ENCODE measurements at places on chromosomes 11 and 22.

DNA sequence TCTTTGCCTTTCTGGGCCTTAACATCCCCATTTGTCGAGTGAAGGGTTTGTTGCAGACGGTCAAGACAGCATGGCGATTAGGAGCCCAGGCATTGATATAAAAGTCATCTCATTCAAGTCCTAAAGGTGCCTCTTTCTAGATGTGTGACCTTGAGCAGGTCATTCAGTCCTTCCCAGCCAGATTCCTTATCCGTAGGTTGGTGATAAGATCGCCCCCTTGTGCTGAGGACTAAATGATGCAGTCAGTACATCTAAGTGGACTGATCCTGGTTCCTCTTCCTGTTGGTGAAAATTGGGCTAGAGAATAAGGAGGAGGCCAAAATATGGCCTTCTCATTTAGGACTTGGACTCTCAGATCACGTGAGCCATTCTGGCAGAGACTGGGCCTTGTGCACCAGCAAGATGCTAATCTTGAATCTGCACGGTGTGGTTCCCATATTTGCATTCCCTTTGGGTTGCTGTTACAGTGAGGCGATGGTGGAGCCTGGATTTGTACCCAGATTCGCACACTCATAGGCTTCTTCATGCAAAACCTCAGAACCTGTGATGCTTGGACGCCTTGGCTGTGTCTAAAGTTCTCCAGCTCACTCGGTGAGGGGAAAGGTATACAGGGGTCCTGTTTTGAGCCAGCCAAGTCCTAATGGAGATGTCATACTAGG is 156.8 kb downstream of the MYO18B start:
- no peak for DNase-seq

DNA sequence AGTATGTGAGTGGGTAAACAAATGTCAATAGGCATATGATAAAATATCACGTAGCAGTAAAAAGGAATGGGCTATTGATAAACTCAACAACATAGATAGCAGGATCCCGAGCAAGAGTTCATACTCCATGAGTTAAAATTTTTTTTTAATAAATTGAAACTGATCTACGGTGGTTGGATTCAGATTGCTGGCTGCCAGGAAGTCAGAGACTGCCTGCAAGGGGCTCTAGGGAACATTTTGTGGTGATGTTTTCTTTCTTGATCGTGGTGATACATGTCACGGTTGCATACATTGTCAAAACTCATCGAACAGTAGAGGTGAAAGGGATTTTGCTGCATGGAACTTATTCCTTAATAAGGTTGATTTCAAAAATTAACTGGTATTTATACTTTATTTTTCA is 62.6 kb upstream of the WNT7B start:
- no peak for DNase-seq

DNA sequence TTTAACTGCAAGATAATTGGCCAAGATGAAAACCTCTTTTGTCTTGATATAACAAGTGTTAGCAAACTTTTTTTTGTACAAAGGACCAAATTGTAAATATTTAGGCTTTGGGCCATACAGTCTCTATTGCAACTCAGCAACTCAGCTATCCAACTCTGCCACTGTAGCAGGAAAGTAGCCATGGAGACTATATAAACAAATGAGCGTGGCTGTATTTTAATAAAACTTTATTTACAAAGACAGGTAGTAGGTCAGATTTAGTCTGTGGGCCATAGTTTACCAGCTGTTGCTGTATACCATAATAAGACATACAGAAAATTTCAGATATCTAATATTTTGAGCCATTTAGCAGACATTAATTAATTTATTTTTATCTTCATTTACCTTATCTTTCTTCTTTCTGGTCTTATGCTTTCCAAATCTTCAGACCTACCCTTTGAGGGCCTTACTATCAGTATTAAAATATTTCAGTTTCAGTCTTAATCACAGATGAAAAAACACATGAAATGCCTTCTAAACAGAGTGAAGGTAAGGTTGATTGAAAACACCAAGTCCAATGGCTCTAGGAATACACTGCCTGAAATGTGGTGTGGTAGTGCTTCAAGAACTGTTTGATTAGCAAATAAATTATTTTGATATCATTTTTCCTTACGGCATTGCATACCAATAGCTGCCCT is 256.9 kb upstream of the CTSC start:
- DNase-seq = no peak

GRCh38 chr11:120515186-120515723 is 3.7 kb downstream of the GRIK4 start:
- DNase-seq = no peak

DNA sequence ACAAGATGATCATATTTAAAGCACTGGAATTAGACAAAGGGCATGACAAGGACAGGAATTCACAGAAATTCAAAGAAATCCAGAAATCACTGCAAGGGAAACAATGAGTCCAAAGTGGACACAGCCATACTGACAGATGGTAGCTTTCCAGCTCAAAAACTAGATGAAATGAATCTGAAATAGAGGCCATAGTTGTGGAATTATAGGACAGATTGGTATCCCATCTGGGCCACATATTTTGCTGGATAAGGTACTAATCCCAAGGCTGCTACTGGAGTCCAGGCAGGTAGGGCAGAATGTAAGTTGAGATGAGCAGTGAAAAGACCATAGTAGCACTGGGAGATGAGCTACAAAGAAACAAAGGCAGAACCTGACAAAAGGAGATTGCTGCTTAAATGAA is 258.3 kb upstream of the ANO3 start:
- no peak for DNase-seq

GRCh38 chr11:65695459-65696241 is 16.4 kb upstream of the KAT5 start:
- no peak for DNase-seq

DNA sequence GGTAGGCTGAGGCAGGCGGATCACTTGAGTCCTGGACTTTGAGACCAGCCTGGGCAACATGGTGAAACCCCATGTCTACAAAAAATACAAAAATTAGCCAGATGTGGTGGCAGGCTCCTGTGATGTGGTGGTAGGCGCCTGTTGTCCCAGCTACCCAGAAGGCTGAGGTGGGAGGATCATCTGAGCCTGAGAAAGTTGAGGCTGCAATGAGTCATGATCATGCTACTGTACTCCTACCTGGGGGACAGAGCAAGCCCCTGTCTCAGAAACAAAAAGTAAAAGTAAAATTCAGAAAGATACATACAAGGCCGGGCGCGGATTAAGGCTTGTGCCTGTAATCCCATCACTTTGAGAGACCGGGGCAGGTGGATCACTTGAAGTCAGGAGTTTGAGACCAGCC is 6.3 kb downstream of the LDHAL6A start:
- DNase-seq = no peak

DNA sequence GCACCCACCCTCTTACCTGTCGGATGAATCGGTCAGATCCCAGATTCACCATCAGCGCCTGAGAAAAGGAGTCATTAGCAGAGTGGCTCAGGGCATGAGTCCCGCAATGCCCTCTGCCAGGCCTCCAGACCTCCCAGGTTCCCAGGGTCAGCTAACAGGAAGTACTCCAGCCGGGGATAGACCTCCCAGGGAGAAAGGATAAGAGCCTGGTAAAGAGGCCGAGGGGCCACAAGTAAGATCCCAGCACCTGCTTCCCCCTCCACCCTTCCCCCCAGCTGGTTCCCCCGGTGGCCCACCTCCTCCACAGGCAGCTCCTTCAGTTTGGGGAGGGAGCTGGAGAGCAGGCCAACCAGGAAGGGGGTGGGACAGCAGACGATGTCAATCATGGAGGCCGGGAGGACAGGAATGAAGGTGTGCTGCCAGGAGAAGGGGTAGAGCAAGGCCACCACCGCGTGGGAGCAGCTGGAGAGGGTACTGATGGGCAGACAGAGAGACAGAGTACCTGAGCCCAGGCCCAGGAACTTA is 16.4 kb downstream of the RPL27A start:
- DNase-seq = peak; percentile 34

- DNase-seq = no peak
These were observed 91.3 kb downstream of the LRRC32 start for GRCh38 chr11:76579056-76579751.

DNA sequence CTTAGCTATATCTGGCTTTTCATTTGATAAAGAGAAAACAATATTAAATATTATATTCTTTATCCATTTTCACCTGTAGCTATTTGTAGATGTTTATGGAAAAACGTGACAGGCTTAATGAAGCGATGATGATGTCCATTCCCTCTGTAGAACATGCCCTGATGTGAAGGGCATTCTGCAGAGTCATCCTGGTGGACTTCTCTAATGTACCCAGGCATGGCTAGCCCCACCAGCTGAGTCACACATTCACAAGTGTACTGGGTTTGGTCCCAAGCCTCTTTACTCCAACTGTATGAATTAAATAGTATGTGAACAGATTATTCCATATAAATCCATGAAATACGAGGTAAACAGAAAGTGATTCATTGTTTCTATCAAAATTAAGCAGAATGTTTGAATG is 139.3 kb downstream of the CADM1 start:
- no peak for DNase-seq

- no peak for DNase-seq
These were observed 905.6 kb downstream of the DLG2 start for GRCh38 chr11:84721561-84721961.

DNA sequence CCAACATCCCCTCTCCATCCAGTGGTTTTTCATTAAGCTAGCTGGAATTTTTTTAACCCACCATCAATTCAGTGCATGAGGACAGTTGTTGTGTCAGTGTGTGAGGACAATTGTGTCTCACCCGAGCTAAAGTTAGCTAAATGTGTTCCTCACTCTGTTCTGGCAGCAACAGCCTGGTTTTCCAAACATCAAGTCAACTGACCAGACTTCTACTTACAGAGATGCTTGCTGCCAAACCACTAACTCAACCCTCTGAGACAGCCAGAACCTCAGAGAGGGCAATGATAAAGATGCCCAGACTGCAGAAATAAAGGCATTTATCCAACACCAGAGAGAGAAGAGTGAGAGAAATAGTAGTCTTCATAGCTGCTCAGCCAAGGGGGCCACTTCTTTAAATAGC is 6.7 kb downstream of the PAMR1 start:
- no peak for DNase-seq

- DNase-seq = no peak
These were observed 10.0 kb downstream of the UPB1 start for GRCh38 chr22:24504956-24505736.

DNA sequence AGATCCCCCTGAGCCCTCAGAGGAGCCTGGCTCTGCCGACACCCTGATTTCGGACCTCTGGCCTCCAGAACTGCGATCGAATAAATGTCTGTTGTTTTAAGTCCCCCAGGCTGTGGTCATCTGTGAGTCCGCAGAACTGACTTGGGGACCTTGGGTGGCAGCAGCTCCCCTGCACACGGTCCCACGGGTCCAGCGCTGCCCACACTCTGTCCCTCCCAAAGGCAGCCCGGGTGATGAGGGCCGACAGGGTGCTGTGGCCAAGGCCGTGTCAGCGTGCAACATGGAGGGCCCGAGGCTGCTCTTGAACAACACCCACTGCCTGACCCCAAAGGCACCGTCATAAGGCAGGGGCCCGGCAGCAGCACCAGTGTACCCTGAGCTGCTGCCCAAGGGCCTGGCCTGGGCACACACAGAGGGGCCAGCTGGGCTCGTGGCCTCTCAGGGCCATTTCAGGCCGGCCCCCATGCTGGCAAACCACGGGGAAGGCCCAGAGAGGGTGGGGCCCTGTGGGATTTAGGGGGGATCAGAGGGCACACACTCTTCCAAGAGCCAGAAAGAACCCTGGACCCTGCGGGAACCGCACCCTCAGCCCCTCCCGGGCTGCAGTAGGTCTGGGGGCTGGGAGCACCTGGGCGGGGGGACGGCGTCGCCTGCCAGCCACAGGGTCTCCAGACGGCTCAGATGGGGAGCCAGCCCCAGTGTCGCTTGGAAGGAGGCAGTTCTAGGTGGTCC is 77.1 kb upstream of the PRR5 start:
- DNase-seq = no peak

DNA sequence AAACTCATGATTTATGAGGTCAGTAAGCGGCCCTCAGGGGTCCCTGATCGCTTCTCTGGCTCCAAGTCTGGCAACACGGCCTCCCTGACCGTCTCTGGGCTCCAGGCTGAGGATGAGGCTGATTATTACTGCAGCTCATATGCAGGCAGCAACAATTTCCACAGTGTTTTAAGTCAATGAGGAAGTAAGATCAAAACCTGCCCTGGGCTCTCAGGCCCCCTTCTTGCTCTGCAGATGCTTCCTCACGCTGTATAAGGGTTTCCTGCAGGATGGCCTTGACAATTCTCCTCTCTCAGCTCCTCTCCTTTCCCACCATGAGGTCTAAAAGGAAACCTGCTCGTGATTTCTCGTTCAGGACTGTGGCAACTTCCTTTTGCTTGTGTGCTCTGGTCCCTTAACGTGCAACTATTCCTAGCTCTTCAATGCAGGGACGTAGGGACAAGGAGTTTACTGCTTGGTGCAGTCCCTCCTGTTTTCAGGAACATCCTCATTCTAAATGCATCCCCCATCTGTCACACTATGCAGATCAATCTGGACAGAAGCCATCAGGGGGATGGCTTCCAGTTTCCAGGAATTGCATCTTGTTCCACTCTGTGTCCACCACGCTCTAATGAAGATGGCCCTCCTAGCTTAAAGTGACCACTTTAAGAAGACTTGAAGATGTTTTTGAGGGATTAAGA is 64.3 kb upstream of the IGLL5 start:
- no peak for DNase-seq

- DNase-seq = no peak
These were observed 1.6 kb downstream of the CAPN1 start for GRCh38 chr11:65183201-65183891.

DNA sequence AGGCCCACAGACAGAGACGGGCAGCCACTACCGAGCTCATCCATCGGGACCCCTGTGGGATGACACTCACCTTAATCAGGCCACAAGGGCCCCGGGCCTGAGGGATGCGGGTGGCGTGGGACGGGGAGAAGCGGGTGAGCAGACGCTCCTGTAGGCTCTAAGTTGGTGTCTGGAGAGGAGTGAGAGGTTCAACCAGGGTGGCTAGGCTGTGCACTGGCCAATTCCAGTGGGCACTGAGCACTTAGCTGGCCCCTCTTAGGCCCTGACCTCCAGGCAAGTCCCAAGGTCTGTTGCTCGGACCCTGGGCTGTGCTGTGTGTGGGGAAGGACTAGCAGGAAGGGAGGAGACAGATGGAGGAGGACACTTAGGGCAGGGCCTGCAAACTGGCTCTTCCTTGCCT is 139.3 kb downstream of the ST3GAL4 start:
- DNase-seq = peak; percentile 28

DNA sequence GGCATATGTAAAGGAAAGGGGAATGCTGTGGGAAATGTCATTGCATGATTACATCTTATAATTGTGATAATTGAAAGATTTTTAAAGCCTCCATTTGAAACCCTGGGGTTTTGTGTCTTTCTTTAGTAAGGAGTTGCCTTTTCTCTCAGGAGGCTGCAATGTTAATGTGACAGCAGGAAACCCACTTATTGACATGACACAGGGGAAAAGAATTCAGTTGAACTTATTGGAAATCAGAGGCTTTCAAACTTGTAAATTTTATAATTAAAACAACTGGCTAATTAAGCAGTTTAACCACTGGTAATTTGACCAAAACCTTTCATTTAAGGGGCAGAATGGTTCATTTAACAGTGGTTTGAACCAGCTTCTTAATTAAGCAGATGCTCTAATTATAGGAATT is 31.2 kb downstream of the MRPL48 start:
- DNase-seq = no peak

Data from right forelimb (tissue), 1 donor.